ENCODE measurements at places on chromosomes 5 and 9.

DNA sequence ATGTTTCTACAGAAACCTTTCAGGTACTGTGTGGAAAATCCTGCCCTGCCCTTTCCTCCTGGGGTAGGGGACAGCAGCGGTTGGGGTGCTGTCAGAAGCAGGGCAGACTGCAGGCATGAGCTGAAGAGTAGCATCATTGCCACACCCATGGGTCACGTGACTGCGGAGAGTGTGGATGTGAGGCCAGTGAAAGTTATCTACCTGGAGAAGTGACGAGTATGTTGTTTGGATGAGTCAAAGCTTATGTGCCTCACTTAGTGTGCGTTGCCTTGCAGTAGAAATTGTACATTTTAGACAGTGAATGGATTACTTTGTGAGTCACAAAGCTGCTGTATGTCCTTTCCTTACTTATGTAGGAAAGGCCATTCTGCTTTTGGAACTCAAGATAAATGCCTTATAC, 21.7 kb upstream of the ACTBL2 start:
- no peak for DNase-seq

DNA sequence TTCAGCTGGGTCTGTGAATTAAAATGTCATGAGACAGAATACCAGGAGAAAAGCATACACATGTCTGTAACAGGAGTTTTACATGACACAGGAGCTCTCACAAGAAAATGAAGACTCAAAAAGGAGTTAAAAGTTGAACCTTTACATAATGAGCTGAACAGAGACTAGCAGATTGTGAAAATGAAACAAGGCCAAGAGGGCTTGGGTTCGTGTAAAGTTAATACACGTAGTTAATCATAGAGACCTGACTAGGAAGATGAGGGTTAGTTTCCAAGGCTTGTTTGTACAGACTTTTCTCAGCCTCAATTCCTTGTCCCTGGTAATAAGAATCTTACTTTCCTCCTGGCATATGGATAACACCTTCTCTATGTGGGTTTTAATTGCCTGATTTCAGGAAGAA, 1294.0 kb downstream of the MAT2B start:
- DNase-seq: no peak

DNA sequence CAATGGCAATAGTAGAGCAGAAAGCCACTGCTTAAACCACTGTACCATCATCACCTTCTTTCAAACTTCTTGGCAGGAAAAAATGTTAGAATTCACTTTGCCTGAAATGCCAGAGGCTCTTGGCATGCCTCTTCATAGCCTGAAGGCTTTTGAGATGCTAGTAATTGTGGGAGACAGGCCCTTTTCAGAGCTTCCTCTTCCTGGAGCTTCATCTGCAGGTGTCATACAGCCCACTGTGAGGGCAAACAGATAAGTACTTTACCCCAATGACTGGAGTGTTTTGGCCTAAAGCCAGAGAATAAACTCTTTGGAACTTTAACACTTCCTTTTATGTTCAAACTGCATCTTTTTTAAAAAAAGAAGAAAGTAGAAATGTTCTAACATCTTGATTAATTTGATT, 81.3 kb upstream of the TMEM171 start:
- DNase-seq: no peak

- DNase-seq: no peak
Observed at GRCh38 chr5:1896602-1897376, 14.1 kb upstream of the IRX4 start.

- DNase-seq: no peak
Observed at GRCh38 chr9:118630931-118631595, 738.2 kb downstream of the BRINP1 start.

- no peak for DNase-seq
Observed at GRCh38 chr5:125870256-125870655, 553.0 kb upstream of the GRAMD2B start.

DNA sequence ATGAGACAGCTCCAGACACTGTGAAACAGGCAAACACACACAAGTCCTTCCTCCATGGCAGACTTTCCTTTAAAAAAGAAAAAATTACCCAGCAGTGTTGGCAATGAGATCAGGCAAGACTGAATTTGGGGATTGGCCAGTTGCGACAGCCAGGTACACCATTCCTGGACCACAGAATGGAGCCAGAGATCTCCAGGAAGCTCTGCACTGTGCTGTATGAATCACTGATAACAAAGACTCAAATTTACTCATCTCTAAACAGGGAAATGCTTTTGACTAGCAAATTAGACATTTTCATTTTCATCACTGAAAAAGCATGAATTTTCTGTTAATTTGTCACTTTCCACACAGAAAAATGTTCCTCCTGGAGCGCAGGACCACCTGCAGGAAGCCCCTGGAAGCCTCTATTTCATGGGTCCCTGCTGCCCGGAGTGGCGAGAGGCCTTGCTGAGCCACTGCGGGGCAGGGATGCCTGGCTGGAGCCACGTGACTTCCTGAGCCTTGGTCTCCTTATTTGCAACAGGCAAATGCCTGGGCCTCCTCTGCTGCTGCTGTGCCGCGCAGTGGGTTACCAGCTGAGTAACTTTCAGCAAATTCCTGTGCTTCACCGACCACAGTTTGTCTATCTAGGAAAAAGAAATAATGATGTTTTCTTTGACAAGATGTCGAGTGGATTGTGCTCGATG, 185.9 kb upstream of the ZNF618 start:
- DNase-seq: no peak

- DNase-seq: no peak
Observed at GRCh38 chr5:134051305-134051704, 46.5 kb upstream of the VDAC1 start.

- no peak for DNase-seq
Observed at GRCh38 chr5:128111818-128112448, 28.4 kb downstream of the SLC12A2 start.

GRCh38 chr5:62902126-62902525, 323.5 kb downstream of the LRRC70 start:
- no peak for DNase-seq

GRCh38 chr9:100394032-100394695, 32.8 kb upstream of the MSANTD3 start:
- no peak for DNase-seq

All from T-helper 2 cell treated with Interferon-gamma antibody and Interleukin-4, amounts not matched to agents 5 μg/mL and 100 μg/mL, for 36 hours (primary cell).